ENCODE measurements at places on chromosomes 12 and 14.

GRCh38 chr12:122293081-122293480 is 26.8 kb upstream of the VPS33A start:
- no peak for DNase-seq

GRCh38 chr12:92784797-92785562 is 82.2 kb downstream of the PLEKHG7 start:
- peak; percentile 38 for DNase-seq

GRCh38 chr14:22597265-22597664 is 835 bp upstream of the ABHD4 start:
- no peak for DNase-seq

GRCh38 chr14:55267820-55268219 is 3.4 kb upstream of the FBXO34 start:
- no peak for DNase-seq

- no peak for DNase-seq
Observed at GRCh38 chr14:71734076-71734475, 198.2 kb upstream of the RGS6 start.

- no peak for DNase-seq
Observed at GRCh38 chr12:14959126-14959440, 2.3 kb downstream of the ARHGDIB start.

- no peak for DNase-seq
Observed at GRCh38 chr12:108728820-108729611, 2.3 kb downstream of the CORO1C start.

- no peak for DNase-seq
Observed at GRCh38 chr12:3869865-3870264, 3.3 kb downstream of the PARP11 start.

- DNase-seq, result no peak
Observed at GRCh38 chr12:131221957-131222328, 268.2 kb downstream of the ADGRD1 start.

DNA sequence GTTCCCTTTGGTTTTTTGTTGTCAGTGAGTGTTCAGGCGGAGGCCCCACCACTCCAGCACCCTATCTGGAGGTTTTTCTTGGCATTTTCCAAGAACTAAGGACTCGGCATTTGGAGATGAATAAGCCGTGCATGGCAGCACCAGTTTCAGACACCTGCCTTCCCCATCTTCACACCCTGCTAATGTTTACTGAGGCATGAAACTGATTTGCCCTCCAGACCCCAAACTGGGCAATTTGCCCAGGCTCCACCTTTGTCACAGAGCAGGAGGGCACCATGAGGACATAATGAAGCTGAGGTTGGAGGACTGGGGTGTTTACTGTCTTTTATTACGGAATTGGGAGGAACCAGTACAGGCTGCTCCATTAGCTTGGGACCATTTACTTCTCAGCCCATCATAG is 113.4 kb downstream of the LGMN start:
- no peak for DNase-seq

DNA sequence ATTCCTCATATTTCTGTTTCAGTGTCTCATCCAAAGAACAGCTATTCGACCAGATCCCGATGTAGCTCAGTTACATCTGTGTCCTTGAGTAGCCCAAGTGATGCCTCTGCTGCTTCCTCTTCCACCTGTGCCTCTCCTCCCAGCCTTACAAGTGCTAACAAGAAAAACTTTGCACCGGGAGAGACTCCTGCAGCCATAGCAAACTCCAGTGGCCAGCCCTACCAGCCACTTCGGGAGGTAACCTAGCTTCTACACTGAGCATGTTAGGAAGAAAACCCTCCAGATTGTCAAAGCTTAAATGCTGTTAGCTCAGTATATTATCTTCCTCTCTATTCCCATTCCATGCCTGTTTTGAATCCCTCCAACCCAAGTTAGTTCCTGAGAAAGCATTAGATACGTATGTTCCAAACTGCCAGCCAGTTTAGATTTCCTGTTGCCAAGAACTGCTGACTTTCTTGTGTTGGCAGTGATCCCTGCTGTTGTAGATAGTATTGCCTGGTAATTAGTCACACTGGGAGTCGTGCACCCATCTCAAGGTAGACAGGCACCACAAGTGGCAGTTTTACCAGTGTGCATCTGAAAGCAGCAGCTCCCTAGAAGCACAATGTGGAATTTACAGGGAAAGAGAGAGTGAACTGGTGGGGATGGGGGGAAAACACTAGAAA is 14.0 kb upstream of the KCNH3 start:
- DNase-seq, result no peak

GRCh38 chr14:77649326-77649725 is 32.9 kb upstream of the SPTLC2 start:
- DNase-seq, result no peak

DNA sequence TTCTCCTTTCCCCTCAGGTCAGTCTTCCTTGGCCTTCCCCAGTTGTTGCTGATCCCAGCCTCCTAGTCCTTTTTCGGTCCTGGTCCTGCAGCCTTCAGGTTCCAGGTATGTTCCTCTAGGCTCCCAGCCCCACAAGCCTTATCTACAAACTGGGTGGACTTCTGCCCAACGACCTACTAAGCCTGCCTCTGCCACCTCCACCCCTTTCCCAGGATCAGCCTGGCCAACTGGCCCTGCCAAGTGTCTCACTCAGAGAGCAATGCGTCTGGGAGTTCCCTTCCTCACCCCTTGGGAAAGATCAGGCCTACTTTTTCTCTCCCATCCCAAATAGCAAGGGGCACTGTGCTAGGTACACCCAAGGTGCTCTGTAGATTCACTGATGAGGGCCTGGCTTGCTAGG is at the start of gene SERPINA12:
Gene SERPINA12, minus strand, starts transcription at position 114 of the 400 bp plus-strand sequence. CDS start 11,072 bp downstream, outside the sequence.
- DNase-seq, result no peak

- no peak for DNase-seq
Observed at GRCh38 chr12:50999093-50999492, 27.1 kb downstream of the SLC11A2 start.

DNA sequence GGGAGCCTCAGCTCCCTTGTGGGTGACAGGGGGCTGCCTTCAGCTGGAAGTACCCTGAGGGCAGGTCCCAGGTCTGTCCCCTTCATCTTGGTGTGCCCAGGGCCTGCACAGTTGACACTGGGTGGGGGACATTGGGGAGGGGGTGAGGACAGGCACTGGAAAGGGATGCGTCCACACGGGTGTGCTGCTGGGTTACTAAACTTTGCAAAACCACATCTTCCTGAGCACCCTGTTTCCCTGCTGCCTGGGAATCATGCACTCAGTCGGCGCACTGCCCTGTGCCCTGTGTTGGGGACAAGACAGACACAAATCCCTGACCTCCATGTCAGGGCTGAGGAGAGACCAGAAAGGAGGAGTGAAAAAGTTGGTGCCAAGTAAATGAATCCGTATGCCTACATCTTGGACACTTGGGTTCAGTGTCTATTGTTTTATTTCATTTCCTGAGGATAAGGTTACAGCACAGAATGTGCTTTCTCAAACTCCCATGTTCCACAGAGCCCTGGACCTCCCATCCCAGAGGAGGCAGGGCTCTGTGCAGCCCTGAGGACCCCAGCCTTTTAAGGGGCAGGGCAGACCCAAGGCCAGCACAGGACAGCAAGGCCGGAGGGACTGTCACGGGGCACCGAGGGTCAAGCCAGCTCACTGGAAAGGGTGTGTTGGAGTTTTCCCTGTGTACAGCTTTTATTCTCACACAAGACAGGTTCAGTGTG is 2.9 kb upstream of the SLC25A29 start:
- DNase-seq, result no peak
